Activated CD4-positive, alpha-beta T cell treated with anti-CD3 and anti-CD28 coated beads, Interleukin-2, Interleukin-4, amounts not matched to agents 100 ng/mL and 50 ng/mL, durations not matched to agents 16 hours and 8 hours (primary cell): ENCODE measurements at places on chromosomes 5 and 9.

DNA sequence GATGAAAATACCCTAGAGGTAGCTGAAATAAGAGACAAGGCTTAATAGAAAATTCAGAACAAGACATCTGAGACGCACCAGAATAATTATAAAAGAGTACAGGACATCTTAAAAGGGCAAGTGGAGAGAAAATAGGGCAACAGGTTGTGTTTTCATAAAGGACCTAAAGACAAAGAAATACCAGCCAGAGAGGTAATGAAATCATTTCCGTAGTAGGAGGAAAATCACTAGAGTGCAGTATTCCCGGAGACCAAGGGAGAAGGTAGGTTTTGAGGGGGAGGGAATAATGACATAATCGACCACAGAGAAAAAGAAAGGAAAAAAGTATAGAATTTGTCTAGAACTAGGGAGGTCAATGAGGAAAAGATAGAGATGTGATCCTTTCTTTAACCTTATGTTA, 26.2 kb upstream of the CTNNAL1 start:
- DNase-seq = no peak

DNA sequence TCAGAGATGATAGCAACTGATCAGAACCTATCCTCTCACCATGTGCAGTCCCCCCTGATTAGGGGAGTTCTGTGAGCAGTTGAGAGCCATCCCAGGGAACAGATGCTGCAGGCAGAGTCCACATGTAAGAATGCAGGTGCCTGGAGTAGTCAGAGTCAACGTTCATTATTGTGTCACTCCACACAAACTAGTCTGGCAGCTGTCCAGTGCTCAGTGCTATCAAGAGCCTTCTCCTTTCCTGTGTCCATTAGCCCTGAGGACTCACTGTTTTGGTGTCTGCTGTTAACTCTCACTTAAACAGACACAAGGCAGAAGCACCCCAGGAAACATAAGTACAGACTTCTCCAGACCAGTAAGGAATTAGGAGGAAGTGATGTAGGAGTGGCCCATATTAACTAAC, 2.5 kb downstream of the SH3TC2 start:
- no peak for DNase-seq

DNA sequence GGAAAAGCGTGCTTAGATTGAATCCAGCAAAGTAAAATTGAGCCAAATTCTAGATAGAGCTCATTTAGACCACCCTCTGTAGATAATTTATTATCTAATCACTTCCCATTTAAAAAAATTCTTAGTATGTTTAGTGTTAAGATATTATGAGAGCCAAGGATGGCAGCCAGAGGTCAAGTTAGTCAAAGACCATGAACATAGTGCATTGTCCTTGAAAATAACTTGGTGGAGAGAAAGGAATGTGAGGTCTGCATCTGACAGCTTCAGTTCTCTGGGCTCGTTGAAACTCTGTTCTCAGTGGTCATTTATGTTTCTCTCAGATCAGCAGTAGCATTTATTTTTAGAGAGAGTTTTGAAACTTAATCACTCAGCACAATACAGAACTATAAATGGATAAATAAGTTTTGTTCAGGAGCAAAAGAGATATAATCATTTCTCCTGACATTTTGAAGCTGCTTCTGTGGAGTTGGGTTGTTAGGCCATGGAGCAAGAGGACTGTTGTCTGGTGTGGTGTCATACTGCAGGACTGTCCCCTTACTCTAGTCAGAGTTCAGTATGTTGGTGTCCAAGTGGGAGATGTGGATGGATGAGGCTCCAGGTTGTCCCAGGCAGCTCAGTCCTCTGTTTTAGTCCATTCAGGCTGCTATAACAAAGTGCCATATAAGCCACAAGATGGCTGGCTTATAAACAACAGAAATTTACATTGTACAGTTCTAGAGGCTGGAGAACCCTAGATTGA, 337.7 kb downstream of the FBXL7 start:
- DNase-seq = no peak

DNA sequence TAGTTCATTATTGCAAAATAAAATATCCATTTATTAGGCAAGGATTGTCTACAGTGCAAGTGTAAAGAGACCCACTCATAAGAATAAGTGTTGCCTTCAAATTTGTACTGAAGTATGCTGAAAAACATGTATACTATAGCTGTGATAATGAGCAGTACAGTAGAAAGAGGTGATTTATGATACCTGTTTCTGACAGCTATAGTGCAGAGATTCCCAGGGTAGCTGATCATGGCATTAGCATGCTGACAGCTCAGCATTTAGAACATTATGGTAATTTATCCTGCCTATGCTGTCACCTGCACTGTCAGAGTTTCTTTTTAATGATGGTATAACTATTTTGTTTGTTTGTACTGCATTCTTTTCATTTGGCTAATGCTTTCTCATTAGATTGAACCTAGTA, 177.6 kb upstream of the TLX3 start:
- no peak for DNase-seq

- no peak for DNase-seq
These were observed 62.5 kb downstream of the FXN start for GRCh38 chr9:69097923-69098593.
